Pulmonary artery endothelial cell (primary cell): ENCODE measurements at places on chromosomes 5 and 9.

DNA sequence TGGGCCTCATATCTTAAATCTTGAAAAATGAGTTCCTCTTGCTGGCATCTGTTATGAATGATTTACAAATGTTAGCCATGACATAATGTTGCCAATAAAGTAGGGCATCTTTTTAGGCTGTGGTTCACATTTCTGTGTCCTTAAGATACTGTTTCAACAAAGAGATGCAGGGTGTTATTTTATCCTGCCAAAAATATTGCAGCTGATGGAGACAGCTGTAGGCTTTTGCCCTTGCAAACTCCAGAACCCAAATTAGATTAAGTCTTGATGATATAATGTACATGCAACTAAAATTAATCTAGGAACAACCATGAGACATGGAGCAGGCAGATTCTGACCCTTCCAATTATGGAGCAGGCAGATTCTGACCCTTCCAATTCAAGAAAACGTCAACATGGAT lies 228.2 kb upstream of the GRIN3A start:
- no peak for DNase-seq

DNA sequence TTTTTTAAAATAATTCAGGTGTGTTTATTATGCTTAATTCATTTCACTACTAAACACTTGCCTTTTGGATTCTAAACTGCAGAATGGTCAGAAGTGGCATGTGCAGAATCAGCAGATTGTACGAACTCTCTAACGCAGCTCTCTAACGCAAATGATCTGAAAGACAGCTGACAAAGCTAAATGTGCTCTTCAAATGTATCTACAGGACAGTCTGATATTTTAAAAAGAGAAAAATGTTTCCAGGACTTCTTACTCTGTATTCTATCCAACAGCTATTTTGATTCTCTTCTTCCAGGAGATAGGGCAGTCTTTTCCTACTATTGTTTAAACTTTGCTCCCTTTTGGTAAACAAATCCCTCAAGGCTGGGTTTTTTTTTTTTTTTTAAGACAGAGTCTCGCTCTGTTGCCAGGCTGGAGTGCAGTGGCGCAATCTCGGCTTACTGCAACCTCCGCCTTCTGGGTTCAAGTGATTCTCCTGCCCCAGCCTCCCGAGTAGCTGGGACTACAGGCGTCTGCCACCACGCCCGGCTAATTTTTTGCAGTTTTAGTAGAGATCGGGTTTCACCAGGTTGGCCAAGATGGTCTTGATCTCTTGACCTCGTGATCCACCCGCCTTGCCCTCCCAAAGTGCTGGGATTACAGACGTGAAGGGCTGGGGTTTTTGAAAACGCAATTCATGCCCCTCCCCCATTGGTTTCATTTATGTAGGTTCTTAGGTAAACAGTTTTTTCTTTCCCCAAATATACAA lies 1.2 kb downstream of the NMRK1 start:
- no peak for DNase-seq

- DNase-seq: no peak
Observed at GRCh38 chr9:115359017-115359780, 241.2 kb upstream of the TNC start.

GRCh38 chr5:68661237-68661636 lies 432.6 kb upstream of the SLC30A5 start:
- DNase-seq: no peak

- DNase-seq: no peak
Observed at GRCh38 chr9:131917009-131917408, 162.7 kb downstream of the MED27 start.

GRCh38 chr5:124453221-124454051 lies 293.0 kb downstream of the ZNF608 start:
- DNase-seq: no peak

GRCh38 chr5:147642666-147643065 lies 132.8 kb upstream of the DPYSL3 start:
- no peak for DNase-seq

GRCh38 chr5:61280761-61281427 lies 51.2 kb upstream of the ZSWIM6 start:
- DNase-seq: no peak

- DNase-seq: no peak
Observed at GRCh38 chr9:130303613-130304055, 38.1 kb downstream of the HMCN2 start.

- no peak for DNase-seq
Observed at GRCh38 chr9:114433086-114433485, 45.3 kb upstream of the AKNA start.

GRCh38 chr9:137978262-137978714 lies 100.7 kb downstream of the CACNA1B start:
- DNase-seq: no peak

DNA sequence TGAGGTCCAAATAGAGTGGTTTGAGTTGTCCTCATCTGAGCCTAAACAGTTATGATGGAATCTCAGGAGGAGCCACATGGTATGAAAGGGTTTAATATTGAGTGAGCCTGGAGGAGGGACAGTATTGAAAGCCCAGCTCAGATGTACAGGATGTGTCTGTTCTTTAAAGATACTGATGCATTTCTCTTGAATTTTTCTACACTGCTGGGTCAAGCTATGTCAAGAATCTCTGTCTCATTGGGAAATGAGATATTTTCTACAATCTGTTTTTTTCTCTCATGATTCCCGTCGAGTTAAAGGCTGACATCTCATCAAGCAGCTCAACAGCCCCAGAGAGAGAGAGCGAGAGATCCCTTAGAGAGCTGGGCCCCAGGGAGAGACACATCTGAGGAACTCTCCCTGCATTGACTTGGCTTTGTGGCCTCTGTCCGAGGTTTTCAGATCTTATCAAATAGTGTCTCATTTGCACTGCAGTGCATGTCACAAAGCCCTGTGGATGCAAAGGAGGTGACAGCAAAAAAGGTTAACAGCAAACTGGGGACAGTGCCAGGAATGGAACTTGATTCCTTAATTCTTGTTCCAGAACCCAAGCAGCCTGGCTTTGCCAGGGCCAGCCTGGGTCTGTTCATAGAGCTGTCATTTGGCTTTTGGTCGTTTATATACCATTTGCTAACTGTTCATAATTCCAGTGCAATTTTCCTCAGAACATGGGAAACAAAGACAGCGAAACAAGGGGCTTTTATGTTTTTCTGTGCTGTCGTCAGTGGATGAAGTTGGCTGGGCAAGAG lies 19.0 kb upstream of the ACTBL2 start:
- DNase-seq: no peak

- DNase-seq: no peak
Observed at GRCh38 chr5:143826951-143827444, 15.0 kb downstream of the HMHB1 start.
